ENCODE measurements at places on chromosomes 2 and 18.

DNA sequence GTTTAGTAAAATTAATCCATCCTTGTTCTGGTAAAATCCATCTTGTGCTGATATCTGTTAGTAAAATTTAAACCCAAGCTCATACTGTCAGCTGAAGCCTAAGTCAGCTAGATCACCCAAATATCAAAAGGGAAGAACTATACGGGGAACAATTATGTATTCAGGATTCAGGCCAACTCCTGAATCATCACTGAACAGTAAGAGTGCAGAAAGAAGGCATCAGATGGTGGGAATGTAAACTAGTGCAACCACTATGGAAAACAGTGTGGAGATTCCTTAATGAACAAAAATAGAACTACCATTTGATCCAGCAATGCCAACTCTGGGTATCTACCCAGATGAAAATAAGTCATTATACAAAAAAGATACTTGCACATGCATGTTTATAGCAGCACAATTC lies 81.8 kb downstream of the RAPGEF4 start:
- no peak for DNase-seq

- no peak for DNase-seq
These were observed 252.8 kb downstream of the MTX2 start for GRCh38 chr2:176521878-176522670.

DNA sequence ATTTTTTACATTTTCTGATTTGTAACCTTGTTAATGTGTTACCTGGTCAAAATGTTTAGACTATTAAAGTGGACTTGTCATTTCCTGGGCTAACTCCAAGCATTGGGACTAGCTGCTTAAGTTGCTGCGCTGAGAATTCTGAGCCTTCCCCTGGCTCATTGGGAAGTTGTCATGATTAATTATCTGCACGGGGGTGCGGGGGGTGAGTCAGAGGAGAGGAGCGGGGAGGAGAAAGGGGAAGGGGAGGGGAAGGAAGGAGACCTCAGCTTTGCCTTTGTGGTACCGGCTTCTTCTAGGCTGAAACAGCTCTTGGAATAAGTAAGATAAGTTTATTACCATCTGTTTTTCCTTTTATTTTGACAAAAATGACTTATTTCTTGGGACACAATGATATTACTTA lies 52.9 kb upstream of the APCDD1 start:
- DNase-seq: no peak

GRCh38 chr2:238107525-238108422 lies 7.6 kb downstream of the ESPNL start:
- peak; percentile 52 for DNase-seq

GRCh38 chr2:158825021-158825420 lies 29.9 kb downstream of the DAPL1 start:
- DNase-seq: no peak

DNA sequence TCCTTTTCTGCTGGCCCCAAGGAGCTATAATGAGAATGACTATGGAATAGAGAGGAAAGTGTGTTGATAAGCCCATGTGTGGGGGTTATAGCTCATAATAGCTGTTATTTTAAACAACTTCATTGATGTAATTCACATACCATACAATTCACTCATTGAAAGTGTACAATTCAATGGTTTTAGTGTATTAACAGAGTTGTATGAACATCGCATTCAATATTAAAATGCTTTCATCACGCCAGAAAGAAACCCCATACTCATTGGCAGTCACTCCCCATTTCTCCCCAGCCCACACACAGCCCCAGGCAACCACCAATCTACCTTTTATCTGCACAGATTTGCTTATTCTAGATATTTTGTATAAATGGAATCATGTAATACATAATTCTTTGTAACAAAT lies 139.6 kb upstream of the CYP1B1 start:
- DNase-seq: no peak

DNA sequence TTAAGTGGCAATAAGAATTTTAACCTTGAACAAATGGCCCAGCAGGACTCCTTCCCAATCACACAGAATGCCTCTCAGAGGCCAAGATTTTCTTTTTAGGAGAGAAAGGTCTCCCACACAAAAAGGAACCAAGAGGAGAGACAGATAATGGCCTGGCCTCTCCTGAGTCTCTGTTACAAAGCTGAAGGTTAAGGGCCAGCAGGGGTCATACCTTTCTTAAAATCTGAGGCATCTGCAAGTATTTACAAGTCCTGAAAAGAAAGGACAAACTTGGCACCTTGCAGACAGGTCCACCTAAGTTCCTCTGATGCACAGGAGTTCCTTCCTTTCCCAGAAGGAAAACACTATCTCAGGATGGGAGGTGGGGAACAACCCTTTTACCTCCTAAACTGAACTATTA lies 142.3 kb downstream of the TMEM163 start:
- no peak for DNase-seq

- DNase-seq: no peak
These were observed 149.1 kb upstream of the MGAT5 start for GRCh38 chr2:134104754-134105153.

GRCh38 chr2:239625156-239625845 lies 224.5 kb upstream of the HDAC4 start:
- no peak for DNase-seq

DNA sequence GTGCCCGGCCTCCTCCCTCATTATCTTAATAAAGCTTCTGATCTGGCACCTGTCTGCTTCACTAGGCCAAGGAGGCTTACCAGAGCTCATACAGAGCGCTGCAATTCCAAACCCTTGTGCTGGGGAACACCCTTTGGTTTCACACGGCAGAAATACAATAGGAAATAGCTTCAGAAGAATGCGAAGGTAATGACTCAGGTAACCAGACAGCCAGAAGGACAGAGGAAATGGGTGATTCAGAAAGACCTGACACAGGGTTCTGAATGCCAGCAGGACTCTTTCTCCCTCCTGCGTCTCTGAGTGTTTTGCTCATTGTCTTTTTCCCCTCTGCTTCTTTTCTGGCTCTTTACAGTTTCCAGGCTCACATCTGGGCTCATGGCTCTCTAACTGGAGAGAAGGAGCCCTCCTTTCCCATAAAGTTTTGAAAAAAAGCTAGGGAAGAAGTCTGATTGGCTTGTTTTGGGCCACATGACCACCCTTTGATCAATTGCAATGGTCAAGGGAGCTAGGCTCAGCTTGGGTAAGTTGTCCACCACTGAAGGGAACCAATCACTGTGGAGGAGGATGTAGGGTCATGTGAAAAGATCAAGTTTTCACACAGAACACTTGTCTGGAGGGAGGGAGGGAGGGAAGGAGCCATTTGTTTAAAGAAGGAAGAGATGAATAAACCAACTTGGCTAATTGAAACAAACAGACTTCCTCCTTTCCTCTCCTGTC lies 90.5 kb upstream of the UPP2 start:
- DNase-seq: peak; percentile 78

DNA sequence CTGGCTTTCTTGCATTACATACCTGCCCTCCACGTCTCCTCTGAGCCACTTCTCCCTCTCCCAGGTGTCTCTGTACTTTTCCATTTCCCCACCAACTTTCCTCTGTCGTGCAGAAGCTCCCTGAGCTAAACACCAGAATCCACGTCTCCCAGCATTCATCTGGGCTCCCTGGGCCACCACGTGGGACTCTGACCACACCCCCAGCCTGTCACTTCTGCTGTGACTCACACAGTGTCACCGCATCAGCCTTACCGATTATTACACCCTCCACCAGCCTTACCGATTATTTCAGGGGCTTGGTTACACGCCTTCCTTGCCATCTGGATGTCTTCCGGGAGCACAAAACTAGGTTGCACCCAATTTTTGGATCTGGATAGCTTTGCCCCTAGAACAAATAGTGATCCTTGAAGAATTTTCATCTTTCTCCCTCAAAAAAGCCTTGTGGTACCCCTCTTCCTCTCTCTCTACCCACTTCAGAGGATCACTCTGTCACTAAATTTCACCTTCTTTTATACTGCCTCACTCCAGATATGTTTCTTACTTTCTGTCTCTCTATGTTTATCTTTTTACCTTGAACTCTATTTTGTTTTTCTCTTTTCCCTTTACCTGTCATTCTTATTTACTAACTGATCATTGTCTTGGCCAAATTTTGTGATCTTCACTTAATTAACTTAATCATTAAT lies 136.9 kb upstream of the CAB39 start:
- DNase-seq: no peak

DNA sequence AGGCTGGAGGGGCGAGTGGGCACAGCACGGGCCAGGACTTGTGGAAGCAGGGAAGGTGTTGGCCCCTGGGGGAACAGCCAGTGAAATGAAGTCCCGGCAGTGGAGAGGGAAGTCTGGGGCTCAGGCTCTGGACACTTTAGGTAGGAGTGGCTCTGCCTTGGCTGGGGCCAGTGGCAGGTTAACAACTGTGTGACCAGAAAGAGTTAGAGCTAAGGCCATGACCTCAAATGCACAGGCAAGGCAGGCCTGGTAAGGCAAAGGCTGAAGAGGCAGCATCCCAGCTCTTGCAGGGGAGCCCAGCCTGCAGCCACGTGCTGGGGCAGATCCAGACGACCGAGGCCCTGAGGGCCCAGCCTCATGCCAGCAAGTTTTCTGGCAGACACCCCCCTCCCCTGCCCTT lies 21.5 kb downstream of the PCARE start:
- no peak for DNase-seq

GRCh38 chr2:191693778-191694177 lies 15.8 kb downstream of the NABP1 start:
- DNase-seq: no peak

DNA sequence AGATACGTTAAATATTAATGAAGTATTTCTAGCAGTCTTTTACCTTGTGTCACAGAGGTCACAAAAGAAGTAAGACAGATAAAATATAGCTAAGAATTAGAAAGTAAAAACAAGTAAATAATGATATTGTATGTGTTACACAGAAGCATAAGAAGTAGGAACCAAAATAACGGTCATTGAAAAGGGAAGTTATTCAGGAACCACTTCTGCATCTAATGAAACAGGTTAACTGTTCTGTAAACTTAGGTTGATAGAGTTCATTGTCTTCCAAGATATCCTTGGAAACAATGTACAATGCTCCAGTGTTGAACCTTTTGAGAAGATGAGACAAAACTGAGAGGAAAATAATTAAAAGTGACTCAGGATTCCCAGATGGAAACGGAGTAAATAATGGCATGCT lies 57.1 kb upstream of the CD302 start:
- DNase-seq: no peak

GRCh38 chr2:217626926-217627325 lies 375.9 kb downstream of the TNS1 start:
- no peak for DNase-seq

Measured in endodermal cell (in vitro differentiated cells).